ENCODE measurements at places on chromosomes 11 and 22.
A peak's percentile ranks its signal among the peaks of the same experiment; 100 is the strongest.

GRCh38 chr11:92357841-92358240, 133.2 kb downstream of the FAT3 start:
- no peak for DNase-seq

DNA sequence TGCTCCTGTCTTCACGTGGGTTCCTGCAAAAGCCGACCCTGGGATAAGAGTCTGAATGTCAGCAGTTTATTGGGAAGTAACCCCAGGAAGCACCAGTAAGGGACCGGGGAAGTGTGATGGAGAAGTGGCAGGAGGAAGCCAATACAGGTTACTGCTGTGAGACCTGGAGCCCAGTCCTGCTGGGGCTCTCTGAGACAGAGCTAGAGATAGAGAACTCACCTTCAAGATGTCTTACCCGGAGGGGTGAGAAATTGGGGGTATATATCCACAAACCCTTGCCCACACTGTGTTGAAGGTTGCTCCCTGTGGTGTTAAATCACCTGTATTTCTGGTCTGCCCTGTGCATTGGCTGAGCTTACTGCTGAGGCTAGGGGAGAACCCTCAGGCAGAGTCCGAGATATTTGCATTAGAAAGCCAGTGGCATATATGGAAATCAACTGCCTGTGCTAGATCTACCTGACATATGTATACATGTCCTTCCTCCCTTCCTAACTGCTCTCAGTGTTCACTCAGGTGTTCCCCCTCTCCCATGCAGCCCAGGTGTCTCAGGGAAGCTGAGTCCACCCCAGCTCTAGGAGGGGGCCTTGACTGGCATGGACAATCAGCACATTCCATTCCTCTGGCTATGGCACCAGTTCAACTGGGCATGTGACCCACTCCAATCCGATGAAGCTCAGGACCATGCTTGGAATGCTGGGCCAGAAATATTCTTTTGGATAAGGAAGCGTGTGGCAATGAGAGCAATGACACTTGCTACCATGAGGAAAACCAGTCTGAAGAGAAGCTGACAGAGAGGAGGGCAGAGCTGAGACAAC, 6.8 kb upstream of the MICAL2 start:
- DNase-seq: no peak

GRCh38 chr11:47626234-47626633, 16.1 kb downstream of the MTCH2 start:
- no peak for DNase-seq

- DNase-seq: no peak
These were observed 96.8 kb downstream of the WNT7B start for GRCh38 chr22:45880091-45880715.

GRCh38 chr22:40031766-40032470, 37.2 kb downstream of the FAM83F start:
- DNase-seq: no peak

GRCh38 chr22:33758961-33759360, 161.3 kb downstream of the LARGE1 start:
- DNase-seq: no peak

DNA sequence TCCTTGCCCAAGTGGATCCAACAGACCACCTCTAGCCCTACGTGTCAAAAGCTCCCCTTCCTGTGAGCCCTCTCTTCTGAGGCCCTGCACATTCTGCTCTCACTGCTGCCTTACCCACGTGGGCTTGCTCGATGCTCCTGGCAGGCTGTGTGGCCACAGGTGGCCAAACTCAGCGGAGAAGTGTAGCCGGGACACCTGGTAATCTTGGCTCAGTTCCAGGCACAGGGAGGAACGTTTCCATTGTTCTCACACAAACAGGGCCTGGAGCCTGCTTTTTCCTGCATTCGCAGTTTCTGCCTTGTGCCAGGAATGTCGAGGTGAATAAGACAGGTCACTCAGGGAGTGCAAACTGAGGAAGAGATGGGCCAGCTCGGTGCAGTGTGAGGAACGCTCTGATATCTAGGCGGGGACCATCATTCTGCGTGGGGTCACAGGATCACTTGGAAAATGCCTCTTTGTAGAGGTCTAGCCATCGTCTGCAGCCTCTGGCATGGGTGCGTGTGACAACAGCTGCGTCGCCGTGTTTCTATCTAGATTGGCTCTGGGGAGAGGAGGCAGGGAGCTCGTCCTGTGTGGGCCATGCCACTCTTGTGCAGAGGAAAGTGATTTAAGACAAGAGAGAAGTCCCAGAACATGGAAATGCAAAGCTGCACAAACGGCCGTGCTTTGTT, 127.6 kb upstream of the PARVA start:
- peak; percentile 91 for DNase-seq

- DNase-seq: no peak
These were observed 60.2 kb downstream of the RCN1 start for GRCh38 chr11:32151027-32151426.

DNA sequence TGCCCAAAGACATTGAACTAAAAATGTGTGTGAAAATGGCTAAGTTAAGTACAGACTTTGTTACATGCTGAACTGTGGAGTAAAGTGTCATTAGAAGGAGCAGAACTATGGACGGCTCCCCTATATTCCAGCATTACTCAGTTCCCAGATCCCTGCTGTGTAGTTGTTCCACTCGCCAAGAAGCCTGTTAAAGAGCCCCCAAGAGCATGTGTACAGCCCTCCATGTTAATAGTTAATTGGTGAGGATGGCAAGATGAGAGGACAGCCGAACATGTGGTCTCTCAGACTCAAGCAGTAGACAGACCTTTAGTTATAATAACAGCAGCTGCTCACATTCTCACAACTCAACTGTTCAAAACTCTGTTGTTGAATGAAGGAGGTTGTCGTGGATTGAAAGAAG, 127.4 kb downstream of the ELP4 start:
- DNase-seq: no peak

GRCh38 chr11:29127461-29127860, 889.4 kb downstream of the KCNA4 start:
- no peak for DNase-seq

DNA sequence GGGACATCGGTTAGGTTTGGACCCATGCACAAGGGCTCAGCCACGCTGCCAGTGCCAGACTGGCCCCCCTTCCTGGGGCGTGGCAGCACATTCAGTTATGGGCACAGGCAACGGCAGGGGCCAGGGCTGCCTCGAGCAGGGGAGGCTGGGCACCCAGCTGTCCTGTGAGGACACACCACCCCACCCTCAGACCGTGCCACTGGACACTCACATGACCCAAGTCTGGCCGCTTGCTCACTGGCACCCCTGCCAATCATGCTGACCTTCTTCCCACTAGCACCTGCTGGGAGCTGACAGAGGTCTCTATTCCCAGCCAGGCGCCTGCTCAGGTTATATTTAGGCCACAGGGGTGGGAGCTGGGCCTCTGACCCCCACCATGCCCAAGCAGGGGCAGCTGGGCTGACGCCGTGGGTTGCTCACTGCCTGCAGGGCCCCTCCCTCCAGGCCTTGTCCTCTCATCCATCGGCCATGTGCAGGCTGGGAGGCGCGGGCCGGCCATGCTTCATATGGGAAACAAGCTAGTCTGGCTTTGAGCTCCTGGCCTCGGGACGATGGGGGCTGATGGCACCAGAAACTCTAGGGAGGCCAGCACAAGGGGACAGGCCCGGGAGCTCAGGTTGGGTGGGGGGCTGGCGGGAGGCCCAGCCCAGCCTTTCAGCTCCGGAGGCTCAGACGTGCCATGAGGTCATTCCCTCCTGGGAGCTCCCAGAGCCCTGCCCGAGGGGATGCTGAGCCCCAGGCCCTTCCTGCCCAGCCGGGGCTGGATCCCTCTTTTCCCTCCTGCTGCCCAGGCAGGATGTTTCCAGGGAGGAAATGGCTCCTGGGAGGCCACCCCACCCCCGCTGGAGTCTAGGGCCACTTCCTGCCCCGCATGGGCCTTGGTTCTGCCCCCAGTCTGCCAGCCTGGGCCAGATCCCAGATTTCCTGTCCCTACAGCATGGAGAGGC, 15.2 kb upstream of the TBX1 start:
- DNase-seq: no peak

DNA sequence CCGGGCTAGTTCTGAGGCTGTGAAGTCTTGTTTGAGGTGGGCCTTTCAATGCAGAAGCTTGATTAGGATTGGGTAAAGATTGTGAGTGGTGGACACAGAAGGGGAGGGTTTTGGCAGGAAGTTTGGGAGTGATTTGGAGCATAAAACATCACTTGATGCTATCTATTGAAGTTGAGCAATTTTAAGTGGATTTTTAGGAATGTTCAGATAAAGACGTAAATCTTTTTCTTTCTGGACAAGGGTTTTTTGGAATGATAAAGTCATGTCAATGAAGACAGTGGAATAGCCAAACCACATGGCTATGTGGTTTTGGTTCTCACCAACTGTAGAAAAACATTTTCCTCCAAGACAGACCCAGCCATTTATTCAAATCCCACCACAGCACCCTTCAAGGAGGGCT, 111.2 kb upstream of the SNX19 start:
- no peak for DNase-seq

- DNase-seq: no peak
These were observed 12.6 kb upstream of the SSTR3 start for GRCh38 chr22:37224757-37225420.

- no peak for DNase-seq
These were observed 232.0 kb downstream of the BUD13 start for GRCh38 chr11:116540645-116541304.

- no peak for DNase-seq
These were observed 1.7 kb upstream of the TUBGCP6 start for GRCh38 chr22:50246242-50247175.

DNA sequence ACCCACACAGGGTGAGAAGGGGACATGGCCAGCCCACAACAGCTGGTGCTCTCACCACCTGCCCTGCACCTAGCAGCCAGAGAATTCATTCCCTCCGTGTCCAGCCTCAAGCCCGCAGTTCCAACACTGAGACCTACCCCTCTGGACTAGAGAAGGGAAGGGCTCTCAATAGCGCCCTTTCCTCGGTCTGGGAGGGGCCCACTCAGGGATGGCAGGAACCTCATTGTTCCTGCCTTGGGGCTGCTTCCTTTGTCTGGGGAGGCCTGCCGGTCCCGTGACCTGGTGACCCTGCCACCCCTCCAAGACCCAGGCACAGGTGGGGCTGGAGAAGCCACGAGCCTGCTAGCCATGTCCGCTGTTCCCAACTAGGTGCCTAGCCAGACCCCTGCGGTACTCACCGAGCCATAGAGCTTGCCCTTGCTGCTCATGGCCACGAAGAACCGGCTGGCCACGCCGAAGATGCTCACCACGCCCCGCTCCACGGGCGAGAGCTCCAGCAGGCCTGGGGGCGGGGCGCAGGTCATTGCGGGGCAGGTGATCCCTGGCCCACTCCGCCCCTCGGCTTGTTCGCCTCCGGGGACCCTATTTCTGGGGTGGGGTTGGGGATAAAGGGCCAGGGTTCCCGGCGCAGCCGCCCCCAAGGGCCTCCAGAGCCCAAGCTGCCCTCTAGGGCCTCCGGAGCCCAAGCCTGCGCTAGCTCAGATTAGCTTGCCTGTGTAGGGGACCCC, 1.4 kb downstream of the FGF4 start:
- no peak for DNase-seq

DNA sequence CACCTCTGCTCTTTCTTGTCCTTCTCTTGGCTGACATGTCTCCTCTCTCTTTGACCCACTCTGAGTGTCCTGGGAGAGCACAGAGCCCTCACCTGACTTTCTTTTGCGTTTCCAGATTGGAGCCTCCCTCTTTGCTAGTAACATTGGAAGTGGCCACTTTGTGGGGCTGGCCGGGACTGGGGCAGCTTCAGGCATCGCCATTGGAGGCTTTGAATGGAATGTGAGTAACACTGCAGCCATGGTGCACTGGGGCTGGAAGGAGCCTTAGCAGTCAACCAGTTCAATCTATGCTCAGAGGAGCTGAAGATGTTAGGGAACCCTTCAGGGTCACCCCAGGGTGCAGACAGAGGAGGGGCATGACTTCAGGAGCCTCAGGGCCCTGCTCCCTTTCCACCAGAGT, 23.8 kb downstream of the SLC5A1 start:
- no peak for DNase-seq

DNA sequence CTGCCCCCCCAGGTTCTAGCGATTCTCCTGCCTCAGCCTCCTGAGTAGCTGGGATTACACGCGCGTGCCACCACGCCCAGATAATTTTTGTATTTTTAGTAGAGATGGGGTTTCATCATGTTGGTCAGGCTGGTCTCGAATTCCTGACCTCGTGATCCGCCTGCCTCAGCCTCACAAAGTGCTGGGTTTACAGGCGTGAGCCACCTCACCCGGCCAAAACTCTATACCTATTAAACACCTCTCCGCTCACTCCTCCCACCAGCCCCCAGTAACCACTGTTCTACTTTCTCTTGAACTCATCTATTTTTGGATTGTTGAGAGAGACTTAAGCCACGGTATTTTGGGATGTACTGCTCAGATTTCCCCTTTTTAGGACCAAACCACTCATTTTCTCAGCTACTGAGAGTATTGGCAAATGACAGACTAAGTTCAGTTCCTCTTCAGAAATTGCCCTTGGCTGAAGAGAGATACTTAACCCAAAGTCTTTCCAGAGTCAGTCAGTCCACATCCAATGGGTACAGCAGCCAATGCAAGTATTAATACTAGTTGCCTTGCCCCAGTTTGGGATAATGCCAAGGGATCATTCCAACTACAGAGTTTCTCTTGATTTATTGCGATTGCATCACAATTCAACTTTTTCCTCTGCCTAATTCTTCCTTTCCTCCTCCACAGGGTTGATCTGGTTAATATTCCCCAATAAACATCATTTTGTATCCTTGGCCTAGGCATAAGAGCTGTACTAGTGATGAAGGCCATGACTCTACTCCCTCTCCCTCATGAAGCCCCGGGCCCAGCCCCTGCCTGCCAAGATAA, 36.8 kb upstream of the CSTF3 start:
- DNase-seq: no peak

DNA sequence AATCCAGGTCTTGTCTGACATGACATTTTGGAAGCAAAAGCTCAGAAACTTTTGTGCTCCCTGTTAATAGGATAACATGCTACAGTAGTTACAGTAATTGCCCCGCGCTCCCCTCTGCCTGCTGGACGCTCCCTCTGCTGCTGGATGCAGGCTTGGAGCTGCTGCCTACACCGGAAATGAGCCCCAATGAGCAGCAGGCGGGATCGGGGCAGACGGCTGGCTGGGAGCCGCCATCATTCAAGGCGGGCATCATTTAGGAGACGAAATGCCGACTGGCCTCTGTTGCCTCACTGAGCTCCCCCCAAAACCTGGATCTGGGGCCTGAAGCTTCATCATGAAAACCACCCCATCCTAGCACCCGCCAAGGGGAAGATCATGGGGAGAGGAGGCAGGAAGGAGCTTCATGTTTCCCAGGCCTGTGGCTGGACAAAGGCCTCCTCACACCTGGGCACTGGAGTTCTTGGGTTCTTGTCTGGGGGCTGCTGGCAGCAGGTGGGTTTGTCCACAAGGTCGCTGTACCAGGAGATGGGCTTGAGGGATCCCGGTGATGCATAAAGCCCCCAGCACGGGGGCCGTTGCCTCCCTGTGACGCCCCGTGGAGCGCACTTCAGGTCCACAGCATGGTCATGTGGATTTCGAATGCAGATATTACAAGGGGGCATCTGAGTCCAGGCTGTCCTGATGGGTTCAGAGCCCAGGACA, 664.3 kb downstream of the BRD1 start:
- no peak for DNase-seq

All from NCI-H1417 treated with DMSO at 0.1 percent for 48 hours (cell line).